ENCODE measurements at places on chromosomes 11 and 22. TPM values are rescaled to one million over a fixed set of nuclear protein-coding genes. Genes with fewer than 3 reads are reported as not detected.

GRCh38 chr22:24695561-24696511 lies 78.7 kb downstream of the PIWIL3 start:
- peaks cover 5% of the 10 kb centered on the region for H3K27me3 ChIP-seq
- no peak overlapping the region for H3K4me3 ChIP-seq
- no peaks in the 10 kb centered on the region for H3K36me3 ChIP-seq
- DNase-seq: no peak
- H3K27ac ChIP-seq: no peak overlapping the region

DNA sequence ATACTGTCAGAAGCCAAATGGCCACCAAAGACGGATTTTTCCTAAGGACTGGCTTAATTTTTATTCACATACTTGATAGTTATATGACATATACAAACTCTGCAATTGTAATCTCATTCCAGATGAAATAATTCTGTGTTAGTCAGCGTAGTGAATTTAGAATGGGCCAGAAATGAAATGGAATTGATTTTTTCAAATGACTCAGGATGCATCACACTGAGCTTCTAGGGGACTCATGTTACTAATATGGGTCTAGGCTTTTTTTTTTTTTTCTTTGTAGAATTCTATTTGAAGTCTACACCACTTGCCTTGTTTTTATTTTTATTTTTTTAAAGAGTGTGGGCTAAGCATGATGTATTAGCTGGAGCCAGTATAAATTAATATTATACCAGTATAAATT lies 62.7 kb downstream of the SPECC1L start:
- DNase-seq: no peak
- no peak overlapping the region for H3K27ac ChIP-seq
- no peak overlapping the region for H3K4me3 ChIP-seq

Gene GRAP2
- 46.0 TPM for polyA plus RNA-seq

Gene SCO2
- 14.8 TPM for polyA plus RNA-seq

Gene CHST1
- not detected for polyA plus RNA-seq

Gene ZC3H12C
- polyA plus RNA-seq: not detected

Gene KRTAP5-8
- polyA plus RNA-seq: not detected
